ENCODE measurements at places on chromosomes 13 and 19.
A peak's percentile ranks its signal among the peaks of the same experiment; 100 is the strongest.

GRCh38 chr13:94656766-94657165 is 55.1 kb downstream of the GPR180 start:
- peak; percentile 90 for DNase-seq

DNA sequence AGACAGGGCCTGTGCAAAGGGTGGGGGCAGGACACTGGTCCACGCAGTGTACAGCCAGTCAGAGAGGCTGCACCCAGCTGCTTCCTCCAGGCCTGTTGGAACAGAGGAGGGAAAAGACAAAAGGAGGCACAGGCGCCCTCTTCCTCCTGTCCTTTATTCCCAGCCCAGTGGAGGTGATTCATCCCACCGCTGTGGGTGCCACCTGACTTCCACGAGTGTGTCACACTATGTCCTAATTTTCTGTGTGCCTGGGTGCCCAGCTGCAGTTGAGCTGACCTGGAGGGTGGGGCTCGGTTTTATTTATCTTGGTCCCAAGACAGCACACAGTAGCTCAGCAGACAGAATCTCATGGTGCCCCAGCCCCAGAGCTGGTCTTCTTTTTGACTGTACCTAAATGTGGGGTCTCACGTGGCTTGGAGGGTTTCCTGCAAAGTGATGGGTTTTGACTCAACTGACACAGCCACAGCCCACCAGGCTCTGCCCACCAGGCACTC is 9.0 kb downstream of the EPS15L1 start:
- DNase-seq = peak; percentile 67

DNA sequence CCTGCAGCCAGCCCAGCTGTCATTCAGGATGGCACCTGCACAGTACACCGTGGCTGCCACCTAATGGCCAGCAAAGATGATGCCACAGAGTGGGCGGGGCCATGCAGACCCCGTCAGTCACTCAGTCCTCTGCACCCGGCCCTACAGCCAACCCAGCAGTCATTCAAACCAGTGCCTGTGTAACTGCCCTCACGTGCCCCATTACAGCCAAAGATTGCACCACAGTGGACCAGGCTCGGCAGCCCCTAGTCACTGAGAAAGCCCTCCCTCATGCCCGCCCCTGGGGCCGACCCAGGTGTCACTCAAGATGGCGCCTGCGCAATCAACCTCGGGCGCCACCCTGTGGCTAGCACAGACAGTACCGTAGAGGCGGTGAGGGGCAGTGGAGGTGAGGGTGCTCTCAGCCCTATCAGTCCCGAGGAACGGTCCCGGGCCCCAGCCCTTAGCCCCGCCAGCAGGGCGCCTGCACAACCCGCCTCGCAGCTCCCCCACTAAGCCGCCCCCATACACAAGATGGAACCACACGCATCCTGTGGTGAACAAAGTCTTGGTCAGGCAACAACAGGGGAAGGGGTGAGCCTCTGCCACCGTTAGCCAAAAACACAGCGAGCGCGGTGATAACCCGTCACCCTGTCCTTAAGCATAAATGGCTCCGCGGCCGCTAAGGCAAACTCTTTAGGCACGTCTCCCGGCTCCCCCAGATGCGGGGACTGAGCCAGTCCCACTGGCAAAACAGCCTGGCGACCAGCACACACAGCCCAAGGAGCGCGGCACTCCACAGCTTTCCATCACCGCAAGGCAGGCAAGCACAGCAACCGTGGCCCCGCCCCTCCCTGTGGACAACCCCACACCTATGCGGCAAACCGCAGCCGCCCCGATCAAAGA is 2.3 kb downstream of the PEG3 start:
- DNase-seq = peak; percentile 73

DNA sequence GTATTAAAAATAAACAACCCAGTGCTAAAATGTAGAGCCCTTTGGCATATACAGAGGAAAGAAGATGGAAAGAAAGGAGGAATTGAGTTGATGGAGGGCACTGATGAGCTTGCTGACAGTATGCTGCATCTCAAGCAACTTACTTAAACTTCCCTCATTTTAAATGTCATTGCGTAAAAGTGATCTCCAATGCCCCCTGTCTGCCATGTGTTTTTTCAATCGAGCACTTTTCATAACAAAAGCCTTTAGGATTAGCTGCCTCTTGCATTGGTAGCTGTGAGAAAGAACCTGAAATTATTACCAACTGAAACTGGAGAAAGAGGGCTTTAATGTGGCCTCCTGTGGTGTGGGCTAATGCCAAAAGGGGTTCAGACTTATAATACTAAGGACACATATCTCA is 541.6 kb downstream of the SUCLA2 start:
- DNase-seq = peak; percentile 29

GRCh38 chr13:94233401-94233800 is 246.1 kb downstream of the DCT start:
- DNase-seq = peak; percentile 79

DNA sequence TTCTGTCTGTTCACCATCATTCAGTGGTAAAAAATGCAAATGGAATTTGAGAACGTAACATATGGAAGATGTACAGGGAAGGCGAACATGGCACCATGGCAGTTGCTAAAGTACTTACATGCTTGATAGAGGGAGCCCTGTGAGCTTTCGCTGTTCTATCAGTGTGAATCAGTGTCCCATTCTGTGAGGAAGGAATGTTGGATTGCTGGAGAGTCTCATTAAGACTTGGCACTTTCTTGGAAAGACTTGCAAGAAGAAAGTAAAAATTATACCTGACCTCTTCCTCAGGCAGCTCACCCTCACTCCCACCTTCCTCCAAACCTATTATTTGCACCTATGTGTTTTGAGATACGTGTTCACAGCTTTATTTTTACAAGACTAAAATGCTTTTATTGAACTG is 43.5 kb downstream of the FREM2 start:
- DNase-seq = no peak

DNA sequence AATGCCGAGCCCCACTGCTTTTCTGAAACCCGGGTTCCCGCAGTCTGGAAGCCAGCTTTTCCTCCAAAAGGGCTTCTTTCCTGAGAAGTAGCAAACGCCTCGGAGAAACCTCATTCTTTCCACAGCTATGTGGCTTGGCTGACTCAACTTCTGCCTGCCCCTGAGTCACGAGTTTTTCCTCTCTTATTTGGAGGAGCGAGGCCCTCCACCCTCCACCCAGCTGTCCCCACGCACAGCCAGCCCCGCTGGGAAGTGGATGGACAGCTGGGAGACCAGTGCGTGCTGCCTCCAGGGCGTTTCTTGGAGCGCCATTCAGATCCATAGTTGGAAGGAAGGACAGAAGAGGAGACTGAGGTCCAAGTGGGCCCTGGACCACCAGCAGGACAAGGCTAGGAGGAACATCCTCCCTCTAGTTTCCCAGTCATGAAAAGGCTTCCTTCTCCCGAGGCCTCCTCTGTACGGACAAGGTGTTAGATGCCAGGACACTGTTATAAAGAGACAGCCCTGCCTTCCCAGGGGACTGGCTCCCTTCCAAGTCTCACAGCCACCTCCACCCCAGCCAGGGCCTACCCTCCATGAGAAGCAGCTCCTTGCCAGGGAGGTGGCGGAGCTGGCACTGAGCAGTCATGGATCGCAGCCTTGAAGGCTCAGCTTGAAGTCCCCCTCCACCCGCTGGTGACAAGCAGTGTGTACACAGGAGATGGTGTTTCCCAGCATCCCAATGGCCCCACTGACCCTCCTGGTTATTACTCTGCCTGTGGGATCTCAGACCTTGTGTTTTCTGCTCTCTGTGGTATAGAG is 2.5 kb upstream of the PLEKHF1 start:
- peak; percentile 92 for DNase-seq

DNA sequence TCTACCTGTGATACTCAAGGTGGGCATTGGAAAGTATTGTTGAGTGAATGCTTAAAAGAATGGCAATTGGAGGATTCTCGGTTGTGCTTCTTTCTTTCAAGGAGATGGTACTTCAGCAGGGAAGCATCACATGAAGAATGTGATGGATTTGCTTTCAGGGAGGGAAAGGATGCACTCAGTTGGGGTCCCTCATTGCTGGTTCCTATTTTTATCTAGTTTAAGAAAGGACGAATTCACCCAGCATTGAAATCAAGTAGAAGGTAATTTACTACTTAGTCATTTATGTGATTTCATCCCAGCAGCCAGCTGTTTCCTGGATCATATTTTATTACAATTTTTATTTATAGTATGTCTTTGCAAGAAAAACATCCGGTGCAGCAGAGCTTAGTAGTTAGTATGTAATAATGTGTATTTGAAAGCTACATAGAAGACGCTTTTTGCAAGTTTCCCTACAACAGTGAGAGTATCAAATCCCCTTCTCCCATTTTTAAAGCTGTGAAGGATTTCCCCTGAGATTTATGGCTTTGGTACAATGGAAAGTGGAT is 417.9 kb downstream of the GPC5 start:
- no peak for DNase-seq

- DNase-seq = no peak
These were observed 148.6 kb upstream of the ZNF507 start for GRCh38 chr19:32196690-32197420.

- DNase-seq = peak; percentile 80
These were observed at the start of gene GADD45GIP1 for GRCh38 chr19:12956446-12957388. Gene GADD45GIP1 (minus strand): TSS chr19:12957223. CDS start chr19:12957212, 11 bp downstream.

DNA sequence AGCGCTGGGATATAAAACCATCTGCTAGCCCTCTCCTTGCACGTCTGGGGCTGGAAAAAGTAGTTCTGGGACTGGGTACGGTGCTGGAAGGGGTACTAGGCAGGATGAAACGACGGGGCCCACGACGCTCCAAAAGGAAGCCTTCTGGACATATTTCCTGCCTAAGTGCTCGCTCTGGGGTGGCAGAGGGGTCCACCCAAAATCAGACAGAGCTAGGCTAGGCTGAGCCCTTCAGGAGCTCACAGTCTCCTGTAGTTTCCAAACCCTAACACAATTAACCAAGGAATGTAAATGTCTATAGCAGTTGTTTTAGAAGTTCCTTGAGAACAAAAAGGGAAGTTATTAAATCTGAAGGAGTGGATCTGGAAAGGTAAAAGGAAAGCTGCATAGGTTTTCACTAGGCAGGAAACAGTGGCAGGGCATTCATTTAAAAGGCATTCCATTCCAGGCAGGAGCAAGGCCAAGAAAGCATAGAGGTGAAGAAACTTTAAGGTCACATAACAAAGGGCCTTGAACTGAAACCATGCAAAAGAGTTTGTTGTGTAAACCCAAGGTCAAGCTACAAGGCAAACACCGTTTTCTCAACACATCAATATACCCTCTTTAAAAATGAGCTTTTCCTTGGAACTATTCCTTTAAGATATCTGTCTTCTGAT is 634 bp upstream of the DIAPH3 start:
- DNase-seq = peak; percentile 20

DNA sequence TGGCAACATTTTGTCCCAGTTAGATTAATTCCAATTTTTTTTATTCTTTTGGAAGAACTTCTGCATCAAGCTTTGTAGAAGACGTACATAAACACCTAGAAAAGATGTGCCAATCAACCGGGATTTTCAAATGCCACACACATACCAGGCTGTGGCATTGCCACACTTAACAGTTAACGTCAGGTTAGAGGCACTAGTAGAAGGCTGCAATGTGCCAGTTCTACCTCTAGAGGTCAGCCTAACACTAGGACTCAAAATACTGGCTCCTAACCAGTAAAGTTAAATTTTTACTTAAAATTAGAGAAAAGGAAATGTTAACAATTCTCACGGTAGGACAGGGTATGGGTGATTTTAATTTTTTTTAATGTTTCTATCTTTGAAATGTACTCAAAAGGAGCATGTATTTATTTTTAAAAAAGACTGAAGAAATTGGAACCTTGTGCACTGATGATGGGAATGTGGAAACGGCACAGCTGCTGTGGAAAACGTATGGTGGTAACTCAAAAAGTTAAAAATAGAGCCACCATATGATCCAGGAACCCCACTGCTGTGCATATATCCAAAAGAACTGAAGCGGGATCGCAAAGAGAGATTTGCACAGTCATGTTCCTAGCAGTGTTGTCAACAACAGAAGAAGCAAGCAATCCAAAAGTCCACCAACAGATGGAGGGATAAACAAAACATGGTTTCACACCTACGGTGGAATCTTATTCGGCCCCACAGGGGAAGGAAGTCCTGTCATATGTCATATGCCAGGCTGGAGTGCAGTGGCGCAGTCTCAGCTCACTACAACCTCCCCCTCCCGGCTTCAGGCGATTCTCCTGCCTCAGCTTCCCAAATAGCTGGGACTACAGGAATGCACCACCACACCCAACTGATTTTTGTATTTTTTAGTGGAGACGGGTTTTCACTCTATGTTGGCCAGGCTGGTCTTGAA is 30.3 kb downstream of the CRYL1 start:
- DNase-seq = peak; percentile 60

DNA sequence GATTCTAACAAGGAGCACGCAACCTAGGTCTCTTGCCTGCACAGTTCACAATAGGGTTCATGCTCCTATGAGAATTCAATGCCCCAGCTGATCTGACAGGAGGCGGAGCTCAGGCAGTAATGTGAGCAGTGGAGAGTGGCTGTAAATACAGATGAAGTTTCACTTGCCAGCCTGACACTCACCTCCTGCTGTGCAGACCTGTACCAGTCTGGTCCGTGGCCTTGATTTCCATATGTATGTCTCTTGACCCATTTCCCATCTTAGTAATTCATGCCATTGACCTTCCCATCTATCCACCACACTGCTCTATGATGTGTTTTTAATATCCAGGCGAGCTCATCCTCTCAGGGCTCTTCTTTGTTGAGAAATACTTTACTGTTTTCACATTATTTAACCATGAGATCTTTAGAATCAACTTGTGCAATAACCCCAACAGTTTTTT is 95.2 kb downstream of the LRCH1 start:
- DNase-seq = peak; percentile 7

GRCh38 chr19:19276386-19276785 is 3.3 kb upstream of the TM6SF2 start:
- DNase-seq = no peak

DNA sequence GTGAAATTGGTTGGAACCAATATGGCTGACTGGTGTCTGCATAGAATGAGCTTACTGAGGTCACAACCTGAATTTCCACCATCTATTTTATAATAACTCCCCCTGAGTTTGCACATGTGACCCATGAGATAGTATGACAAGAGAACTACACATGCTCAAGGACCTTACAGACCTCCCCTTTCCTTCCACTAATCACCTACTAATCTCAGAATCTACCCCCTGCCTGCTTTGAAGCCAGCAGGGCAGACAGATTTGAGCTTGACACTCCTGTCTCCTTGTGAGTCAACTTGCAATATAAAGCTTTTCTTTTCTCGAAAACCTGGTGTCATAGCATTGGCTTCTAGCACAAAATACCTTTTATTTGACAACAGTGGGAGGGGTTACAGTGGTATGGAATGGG is 248.4 kb downstream of the RFC3 start:
- DNase-seq = no peak

- DNase-seq = no peak
These were observed 58.5 kb downstream of the CEBPG start for GRCh38 chr19:33432015-33432414.

DNA sequence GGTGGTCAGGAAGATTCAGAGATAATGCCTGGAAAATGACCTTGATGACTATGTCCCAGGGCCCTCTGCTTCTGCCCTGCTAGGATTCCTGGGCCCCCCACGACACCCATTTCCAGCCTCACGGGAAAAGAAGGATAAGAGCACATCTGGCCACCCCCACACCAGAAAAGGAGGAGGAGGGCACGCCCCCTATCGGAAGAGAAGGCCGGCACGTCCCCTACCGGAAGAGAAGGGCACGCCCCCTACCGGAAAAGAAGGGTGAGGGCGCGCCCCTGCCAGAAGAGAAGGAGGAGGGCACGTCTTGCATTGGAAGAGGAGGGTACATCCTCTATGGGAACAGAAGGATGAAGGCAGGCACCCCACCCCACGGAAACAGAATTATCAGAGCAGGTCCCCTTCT is 84.3 kb downstream of the IER2 start:
- DNase-seq = peak; percentile 27
